ENCODE measurements at places on chromosomes 5 and 9.

- no peak for DNase-seq
These were observed 19.6 kb downstream of the ZNF608 start for GRCh38 chr5:124726631-124727362.

GRCh38 chr9:30120666-30121065 lies 2263.8 kb upstream of the ACO1 start:
- DNase-seq = no peak

DNA sequence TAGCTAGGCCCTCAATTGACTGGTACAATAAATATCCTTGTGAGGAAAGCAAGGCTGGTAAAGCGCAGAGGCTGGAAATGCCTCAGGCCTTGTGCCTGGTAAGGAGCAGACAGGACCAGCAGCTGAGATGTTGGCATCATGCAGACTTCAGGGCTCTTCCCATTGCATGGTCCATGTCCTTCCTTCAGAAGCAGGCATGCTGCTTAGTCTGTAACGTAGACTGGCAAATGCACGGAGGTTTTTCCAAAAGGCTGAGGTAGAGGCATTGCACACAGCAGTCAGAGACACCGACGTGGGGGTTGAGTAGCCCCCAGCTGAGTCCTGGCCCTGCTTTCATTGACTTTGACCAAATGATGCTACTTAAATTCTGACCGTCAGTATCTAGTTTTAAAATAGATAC lies 87.1 kb downstream of the ADRB2 start:
- no peak for DNase-seq

DNA sequence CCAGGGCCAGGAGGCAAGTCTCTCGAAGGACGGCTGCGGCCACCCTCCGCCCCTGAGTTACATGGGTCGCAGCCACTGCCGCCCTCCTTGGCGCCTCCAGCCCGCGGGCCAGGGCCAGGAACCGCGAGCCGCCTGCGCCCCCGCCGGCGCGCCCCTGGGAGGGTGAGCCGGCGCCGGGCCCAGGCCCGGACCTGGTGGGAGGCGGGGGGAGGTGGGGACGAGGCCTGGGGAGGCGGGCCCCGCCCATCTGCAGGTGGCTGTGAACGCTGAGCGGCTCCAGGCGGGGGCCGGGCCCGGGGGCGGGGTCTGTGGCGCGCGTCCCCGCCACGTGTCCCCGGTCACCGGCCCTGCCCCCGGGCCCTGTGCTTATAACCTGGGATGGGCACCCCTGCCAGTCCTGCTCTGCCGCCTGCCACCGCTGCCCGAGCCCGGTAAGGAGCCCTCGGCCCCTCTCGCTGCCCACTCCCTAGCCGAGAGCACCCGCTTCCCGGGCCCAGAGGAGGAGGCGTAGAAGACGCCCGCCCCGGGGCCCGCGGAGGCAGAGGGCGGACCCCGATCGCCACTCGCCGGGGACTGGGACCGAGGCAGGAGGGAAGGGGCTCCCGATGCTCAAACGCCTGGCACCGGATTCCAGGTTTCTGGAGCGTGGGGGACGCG lies at the start of gene ASS1:
ASS1 (plus strand) TSS at position 397 of the 657 bp plus-strand sequence. CDS start 7,268 bp downstream, outside the sequence.
- peak; percentile 66 for DNase-seq

- peak; percentile 35 for DNase-seq
These were observed 589 bp downstream of the RIC1 start for GRCh38 chr9:5629312-5630080.

GRCh38 chr9:110846215-110846614 lies 177.6 kb downstream of the MUSK start:
- DNase-seq = no peak

GRCh38 chr5:174518512-174518911 lies 205.9 kb upstream of the MSX2 start:
- DNase-seq = no peak

DNA sequence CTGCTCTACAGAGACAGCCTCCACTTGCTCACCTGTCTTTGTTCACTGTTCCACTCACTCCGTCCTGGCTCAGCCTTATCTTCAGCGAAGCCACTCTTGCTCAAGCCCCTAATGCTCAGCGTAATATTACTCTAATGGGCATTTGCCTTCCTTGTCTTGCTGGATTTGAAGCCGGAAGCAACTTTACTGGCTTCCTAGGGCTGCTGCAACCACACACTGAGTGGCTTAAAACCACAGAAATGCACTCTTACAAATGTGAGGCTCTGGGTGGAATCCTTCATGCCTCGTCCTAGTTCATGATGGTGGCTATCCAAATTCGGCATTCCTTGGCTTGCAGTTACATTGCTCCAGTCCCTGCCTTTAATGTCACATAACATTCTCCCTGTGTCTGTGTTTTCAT lies 85.5 kb upstream of the MARCHF11 start:
- no peak for DNase-seq

DNA sequence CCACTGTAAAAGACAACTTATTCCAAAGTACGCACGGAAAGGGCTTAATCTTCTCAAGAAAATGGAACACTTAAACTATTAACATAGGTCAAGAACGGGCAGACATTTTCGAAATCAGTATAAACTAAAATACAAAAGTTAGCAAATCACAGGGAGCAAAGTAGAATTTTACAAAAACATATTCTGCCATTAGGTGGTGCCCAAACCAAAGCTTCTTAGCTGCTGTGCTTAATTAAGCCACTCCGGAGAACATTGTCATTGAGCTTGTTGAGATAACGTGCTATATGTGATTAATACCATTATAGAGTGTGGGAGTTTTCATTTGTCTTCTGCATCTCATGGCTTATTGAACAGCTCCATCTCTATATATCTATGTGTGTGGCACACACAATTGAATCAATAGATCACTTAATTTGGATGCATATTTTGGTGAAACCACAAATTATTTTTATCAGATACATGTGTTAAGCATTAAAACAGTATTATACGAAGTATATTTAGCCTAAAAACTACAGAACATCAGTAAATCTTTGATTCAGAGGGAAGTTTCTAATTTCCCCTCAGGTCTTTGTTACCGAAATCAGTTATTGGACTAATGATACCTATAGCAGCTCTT lies 23.4 kb downstream of the UBLCP1 start:
- DNase-seq = peak; percentile 19

- DNase-seq = no peak
These were observed 68.8 kb downstream of the NPR3 start for GRCh38 chr5:32779754-32780415.

DNA sequence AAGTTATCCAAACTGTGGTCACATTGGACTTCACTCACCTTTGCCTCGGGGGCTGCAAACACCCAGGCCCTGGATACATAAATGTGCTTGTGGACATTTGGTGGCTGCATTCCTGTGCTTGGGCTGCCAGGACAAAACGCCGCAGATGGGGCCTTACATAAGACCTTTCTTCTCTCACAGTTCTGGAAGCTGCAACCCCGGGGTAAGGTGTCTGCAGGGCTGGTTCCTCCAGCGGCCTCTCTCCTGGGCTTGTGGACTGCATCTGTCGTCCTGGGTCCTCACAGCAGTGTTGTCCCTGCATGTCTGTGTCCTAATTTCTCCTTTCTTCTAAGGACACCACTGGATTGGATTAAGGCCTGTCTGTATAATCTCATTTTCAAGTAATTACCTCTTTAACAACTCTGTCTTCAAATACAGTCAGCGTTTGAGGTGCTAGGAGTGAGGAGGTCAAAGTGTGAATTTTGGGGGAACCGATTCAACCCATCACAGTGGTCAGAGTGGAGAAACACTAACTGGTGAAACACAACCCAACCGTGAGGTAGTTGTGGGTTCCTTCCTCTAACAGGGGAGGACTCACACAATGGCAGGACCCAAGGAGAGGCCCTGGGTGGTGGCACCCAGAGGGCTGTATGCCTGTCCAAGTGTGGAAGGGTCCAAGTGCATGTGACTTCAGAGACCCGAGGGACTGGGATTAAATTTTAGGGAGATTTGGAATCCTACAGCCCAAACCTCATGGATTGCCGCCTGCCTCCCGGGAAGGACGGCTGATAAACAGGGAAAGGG lies 415.6 kb downstream of the IRX2 start:
- no peak for DNase-seq

DNA sequence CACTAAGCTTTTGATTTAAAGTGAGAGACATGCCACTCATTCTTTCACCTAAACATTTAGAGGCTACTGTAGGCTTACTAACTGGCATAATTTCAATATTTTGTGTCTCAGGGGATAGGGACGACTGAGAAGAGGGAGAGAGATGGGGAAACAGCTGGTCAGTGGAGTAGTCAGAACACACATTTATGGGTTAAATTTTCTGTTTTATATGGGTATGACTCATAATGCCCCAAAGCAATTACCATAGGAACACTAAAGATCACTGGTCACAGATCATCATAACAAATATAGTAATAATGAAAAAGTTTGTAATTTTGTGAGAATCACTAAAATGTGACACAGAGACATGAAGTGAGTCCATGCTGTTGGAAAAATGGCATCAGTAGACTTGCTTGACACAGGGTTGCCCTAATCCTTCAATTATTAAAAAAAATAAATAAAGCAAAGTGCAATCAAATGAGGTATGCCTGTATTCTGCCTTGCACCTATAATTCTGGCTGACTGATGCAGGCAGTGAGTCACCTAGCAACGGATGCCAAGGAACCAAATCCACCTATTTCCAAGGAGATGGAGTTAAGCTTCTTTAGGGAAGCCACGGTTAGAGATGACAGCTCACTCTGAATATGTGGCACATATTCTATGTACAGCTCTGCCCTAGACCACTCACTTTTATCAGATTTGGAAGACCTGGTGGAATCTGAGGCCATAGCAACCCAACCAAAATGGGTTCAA lies 166.1 kb downstream of the MARCHF11 start:
- no peak for DNase-seq

- no peak for DNase-seq
These were observed 81.8 kb downstream of the PRDM6 start for GRCh38 chr5:123170816-123171215.

DNA sequence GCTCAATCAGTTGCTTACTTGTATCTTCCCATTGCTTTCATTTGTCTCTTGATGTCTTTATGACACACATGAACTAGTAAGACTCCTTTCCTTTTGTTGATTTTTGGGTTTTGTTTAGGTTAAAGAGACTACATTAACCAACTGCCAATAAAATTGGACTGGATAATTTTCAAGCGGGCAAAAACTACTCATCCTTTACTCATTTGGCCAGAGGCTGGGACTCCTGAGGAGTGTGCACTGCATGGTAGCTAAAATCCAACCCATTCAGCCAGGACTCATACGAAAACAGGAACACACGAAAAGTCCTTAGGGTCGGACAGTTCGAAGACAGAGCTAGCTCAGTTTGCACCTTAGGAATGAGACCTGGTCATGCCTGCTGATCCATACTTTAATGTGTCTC lies 6.0 kb downstream of the SLC46A2 start:
- no peak for DNase-seq

- DNase-seq = no peak
These were observed 142.9 kb upstream of the OR13F1 start for GRCh38 chr9:104361207-104361606.

GRCh38 chr5:177565046-177565445 lies 10.7 kb upstream of the FAM193B start:
- DNase-seq = no peak
